ENCODE measurements at places on chromosomes 16 and 17.

DNA sequence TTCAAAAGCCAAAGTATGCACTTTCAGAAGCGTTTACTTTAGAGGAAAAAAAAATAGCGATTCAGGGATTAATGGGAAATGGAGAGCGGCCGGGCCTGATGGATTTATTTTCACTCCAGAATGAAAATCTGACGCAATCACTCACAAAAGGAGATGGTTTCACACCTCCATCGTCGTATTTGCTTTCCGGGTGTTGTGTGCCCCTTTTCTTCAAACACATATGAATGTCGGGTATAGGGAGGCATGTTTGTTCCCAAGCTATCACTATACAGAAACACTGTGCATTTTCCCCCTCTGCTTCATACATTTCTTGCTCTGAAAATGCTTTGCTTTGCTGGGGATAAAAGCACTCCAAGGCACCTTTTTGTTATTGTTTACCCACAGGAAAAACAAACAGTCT, 562.2 kb upstream of the ZFHX3 start:
- DNase-seq, result no peak

DNA sequence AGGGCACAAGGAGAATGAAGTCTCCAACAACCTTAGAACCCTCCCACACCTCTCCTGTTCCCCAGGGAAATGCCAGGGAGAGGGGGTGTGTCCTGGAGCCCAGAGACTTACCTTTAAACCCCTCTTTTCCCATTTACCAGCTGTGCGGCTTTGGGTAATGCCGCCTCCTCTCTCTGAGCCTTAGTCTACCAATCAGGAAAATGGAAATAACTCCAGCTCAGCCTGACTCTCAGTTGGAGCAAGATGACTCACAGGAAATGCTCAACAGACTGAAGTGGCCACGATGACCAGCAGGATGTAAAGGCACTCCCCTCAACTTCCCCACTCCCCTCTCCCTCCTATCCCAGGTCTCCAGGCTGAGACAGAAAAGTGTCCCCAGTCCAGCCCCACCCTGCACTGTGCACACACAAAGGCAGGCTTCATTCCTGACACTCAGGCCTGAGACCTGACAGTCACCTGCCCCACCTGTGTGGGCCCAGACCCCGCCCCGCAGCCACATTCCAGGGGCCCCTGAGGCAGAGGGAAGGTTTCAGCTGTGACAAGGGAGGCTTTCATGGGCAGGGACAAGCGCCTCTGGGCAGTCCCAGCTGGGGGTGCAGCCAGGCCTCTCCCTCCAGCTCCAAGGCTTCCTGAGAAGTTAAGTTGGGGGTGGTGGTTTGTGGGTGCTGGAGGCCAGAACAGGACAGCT, 3.0 kb upstream of the KRT15 start:
- peak; percentile 29 for DNase-seq

- DNase-seq, result peak; percentile 50
These were observed 282.9 kb upstream of the IRX5 start for GRCh38 chr16:54647725-54648221.

DNA sequence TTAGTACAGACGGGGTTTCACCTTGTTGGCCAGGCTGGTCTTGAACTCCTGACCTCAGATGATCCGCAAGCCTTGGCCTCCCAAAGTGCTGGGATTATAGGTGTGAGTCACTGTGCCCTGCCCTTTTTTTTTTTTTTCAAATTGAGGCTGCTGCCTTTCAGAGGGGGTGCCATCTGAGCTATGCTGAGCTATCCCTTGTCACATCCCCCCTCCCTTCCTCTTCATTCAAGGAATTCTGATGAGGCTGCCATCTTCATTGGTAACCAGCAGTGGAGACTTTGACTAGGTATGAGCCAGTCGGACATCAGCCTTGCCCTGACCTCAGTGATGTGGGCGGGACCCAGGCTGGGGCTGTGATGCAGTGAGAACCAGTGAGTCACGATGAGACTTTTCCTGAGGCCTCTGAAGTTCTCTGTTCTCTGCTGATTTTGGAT, 24.4 kb upstream of the GPT2 start:
- peak; percentile 57 for DNase-seq

DNA sequence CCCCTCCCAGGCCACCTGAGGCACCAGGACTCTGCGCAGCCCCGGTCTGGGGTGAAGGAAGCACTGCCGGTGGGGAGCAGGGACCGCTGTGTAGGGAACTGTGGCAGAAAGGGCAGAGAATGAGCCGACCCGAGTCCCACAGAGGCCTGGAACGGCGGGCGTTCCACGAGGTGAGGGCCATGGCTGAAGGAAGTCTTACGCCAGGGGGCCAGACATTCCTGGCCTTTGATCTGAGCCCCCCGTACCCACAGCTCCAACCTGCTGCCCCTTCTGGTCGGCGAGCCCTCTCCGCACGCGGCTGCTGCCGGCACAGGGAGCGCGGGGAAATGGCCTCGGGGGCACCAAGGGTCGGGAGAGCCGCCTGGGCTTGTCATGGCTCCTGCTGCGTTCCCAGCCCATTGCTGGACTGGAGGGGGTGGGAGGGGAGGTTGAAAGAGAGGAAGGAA, 1.4 kb upstream of the WNT3 start:
- DNase-seq, result no peak

- DNase-seq, result peak; percentile 65
These were observed 2.1 kb downstream of the CFAP20 start for GRCh38 chr16:58127033-58127556.

DNA sequence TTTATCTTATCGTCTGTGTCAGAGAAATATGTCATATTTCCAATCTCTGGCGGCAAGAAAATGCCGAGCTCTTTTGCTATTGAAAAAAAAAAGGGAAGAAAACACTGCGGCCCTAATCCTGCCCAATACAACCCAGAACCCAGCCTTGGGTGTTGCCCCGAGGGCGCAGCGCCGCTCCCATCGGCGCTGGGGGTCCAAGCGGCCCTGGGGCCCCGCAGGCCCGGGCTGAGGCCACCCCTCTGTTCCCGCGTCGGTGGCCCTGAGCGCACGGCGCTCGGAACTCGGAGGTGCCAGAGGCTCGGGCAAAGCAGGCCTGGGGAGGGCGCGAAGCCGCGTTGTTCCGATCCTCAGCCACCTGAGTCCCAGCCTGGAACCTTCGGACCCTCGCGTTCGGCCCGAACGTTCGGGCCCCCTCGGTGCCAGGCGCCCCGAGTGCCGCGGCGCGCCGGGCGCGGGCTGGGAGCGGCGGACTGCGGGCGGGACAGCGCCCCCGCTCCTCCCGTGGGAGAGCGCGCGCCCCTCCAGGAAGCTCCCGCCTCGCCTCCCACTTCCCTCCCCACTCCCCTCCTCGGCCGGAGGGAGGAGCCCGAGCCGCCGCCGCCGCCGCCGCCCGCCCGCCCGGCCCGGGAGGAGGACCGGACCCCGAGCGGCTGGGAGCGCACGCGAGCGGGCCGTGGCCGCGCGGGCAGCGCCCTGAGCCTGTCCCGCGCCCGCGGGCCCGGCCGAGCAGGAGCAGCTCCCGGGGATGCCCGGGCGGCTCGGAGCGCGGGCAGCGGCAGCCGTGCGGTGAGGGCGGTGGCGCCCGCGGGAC, at the start of gene CPNE2:
Gene CPNE2, plus strand, starts transcription at position 609 of the 811 bp plus-strand sequence. CDS start 18,160 bp downstream, outside the sequence.
- DNase-seq, result no peak

GRCh38 chr16:84085773-84086172, 31.0 kb downstream of the MBTPS1 start:
- no peak for DNase-seq

DNA sequence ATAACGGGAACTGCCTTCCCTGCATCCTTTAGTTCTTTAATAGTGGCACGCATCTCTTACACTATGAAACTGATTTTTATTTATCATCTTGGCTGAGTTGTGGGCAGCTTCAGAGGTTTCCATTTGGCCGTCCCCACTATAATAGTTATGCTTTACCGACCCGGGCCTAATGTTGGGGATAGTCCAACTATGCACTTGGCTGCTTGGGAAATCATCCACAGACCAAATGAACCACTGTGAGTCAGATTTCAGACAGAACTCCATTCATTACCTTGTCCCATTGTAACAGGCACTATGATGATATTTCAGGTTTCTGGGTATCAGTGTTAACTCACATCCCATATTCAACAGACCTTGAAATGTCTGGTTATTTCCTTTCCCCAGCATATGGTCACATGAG, 6.1 kb upstream of the SLFN5 start:
- DNase-seq, result no peak

DNA sequence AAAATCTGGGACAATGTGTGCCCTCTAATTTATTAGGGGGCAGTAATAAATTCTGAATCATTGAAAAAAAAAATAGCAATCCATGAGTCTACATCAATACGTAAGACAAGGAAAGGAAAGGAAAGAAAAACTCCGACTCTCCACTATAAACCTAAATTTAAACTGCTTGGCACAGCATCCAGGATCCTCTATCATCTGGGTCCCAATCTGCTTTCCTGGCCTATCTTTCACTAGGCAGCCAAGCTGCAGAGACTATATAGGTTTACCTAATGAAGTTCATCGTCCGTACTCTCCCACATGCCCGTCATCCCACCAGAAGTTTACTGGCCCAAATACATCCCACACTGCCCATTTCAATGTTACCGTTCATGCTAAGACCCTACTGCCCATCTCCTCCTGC, 179.2 kb downstream of the PARN start:
- no peak for DNase-seq

DNA sequence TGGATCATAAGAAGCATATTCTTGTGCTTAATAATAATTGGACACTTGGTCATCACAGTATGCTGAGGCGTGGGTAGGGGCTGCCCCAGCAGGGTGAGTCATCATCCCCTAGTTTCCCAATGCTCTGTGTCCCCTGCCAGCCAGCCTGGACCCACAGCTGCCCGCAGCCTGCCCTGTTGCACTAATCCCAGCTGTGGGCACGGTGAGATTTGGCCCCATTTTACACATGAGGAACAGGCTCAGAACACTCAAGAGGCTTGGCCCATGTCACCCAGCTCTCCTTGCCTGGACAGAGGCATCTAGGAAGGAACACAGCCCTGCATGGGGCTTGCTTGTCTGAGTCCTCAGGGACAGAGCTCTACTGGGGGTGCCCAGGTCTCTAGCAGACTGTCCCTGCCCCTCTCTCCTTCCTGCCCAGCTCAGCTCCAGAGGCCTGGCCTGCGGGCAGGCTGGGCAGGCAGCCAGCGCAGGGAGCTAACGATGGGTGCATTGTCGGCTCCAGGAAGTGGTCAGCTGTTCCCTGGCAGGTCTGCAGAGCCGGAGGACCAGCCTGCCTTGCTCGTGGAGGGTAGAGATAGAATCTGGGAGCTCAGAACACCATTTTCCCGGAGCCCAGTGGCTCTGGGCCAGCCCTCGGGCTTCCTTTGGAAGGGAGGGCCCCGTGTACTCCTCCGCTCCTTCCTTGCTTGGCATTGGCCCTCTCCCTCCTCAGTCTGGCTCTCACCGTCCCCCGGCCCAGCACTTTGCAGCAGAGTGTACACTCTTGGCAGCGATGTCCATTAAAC, 189.4 kb downstream of the RAB11FIP4 start:
- DNase-seq, result no peak

DNA sequence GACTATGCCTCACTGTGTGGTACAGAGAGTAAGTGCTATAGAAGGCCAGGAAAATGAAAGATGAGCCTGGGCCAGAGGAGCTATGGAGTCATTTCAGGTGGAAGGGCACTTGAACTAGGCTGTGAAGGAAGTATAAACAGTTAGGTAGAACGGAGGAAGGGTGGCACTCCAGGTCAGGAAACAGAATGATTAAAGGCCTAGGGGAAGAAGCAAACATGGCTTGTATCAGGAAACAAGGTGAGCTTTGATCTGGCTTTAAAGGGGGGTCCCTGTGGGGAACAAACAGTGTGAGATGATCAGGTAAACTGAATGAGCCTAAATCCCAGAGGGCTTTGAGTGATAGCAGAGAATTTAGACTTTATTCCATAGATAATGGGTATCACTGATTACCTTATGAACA, 16.9 kb downstream of the MAP3K3 start:
- no peak for DNase-seq

DNA sequence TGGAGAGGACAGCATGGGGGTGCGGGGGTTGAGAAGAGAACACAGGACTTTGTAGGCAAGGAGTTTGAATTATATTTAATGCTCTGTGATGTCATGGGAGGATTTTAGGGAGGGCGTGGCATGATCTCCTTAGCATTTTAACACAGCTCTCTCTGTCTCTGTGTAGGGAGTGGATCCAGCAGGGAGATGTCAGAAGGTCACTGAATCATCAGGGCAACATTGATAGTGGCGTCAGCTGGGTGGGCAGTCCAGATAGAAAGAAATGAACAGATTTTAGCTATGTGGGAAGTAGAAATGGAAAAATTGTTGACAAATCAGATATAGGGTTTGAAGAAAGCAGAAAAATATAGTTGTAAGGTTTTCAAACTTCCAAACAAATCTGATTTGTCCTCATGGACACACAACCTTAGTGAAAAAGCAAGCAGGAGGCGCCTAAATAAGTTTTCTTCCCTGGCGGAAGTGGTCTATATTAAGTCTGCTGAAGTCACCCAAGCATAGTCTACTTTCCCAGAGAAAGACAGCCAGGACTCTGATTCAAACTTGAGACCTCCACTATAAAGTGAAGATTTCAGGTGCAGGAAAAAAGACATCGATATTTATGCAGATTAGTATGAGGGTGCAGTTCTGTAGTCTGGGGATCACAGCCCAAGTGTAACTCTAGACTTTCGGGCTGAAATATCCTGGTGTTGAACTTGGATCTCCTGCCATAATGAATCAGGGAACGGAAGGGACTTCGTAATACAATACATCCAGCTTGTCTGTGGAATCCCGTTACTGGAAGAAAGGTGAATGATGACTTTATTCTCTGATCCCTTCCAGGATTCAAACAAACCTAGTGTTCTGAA, 10.1 kb upstream of the PCTP start:
- no peak for DNase-seq

DNA sequence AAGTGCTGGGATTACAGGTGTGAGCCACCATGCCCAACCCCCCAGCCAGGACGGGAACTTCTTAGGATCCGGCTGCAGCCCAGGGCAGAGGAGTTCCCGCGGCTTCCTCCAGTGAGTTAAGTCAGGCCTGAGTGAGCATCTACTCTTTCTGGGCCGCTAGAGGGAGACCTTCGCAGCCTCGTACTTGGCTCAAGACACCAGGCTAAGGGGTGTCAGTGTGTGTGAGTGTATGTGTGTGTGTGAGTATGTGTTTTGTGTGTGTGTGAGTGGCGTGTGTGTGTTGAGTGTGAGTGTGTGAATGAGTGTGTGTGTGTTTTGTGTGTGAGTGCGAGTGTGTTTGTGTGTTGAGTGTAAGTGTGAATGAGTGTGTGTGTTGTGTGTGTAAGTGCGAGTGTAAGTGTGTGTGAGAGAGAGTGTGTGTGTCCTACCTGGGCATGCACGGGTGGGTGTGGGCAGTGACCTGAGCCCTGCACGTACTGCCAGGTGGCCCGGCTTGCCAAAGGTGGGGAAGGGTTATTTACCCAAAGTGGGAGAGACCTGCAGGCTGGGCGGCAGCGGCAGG, 58.5 kb downstream of the TMEM235 start:
- peak; percentile 52 for DNase-seq

- no peak for DNase-seq
These were observed 3.0 kb downstream of the KCNJ12 start for GRCh38 chr17:21379080-21379711.

- no peak for DNase-seq
These were observed 10.1 kb downstream of the GJD3 start for GRCh38 chr17:40354221-40355122.

DNA sequence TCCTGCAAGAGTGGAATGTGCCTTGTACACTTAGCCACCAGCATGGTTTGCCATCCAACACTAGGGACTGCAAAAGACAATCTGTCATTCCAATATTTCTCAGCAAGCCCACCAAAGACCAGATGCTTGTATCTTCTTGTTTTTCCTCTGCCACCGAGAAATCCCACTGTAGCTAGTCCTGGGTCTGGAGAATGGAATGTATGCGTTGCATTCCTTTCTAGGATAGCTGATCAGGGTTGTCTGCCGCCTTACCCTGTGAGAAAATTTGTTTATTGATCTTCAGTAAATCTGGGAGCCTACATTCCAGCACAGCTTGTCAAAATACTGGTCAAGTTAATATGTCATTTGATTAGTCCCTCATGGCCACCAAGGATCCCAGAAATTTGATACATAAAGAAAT, 28.1 kb upstream of the ADAMTS18 start:
- no peak for DNase-seq

- DNase-seq, result no peak
These were observed 74.2 kb upstream of the NLK start for GRCh38 chr17:27968206-27968732.
